ENCODE measurements at places on chromosomes 5 and 9.
A peak's percentile ranks its signal among the peaks of the same experiment; 100 is the strongest.

GRCh38 chr5:64457846-64458245 is 48.0 kb upstream of the RGS7BP start:
- no peak for DNase-seq

DNA sequence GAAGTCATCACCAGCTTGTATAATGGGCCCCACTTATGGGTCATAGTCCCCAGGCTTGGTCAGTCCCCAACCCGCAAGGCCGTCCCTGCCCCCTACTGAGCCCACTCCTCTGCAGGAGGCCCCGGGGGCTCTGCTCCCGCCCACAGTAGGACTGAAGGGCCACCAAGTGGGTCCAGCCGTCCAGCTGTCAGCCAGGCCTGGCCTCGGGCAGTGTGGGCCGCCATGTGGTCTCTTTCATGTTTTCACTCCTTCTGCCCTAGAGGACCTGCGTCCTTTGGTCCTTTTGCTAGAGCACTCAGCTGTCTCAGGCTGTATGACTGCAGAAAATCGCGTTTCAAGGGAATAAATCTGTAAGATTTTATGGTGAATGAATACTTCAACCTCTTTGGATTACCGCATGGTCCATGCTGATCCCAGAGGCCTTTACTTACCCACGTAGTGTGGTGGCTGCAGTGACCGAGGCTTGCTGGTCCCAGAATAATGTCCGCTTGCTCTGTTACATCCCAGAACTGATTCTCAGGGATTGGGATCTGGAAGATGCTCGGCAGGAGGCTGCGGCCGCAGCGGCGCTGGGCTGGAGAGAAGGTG is 105.7 kb upstream of the FAM120A start:
- DNase-seq, result no peak

GRCh38 chr9:92538541-92538940 is 2.8 kb upstream of the ECM2 start:
- no peak for DNase-seq

DNA sequence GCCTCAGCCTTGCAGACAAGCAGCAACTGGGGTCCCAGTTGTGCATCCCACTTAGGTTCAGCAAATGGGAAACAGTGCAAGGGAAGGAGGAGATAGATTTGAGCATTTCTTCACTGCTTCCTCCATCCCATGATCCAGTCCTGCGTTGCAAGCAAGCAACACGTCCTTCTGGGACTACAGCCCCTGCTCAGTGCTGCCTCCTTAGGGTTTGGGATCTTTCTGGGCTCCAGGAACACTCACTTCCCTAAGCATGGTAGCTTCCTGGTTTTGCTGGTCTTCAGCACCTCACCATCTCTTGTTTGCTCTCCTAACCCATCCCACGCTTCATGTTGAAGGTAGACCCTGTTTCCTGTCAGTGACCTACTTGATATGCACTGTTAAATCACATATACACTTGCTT is 444.7 kb downstream of the MED10 start:
- DNase-seq, result no peak

- DNase-seq, result no peak
These were observed 41.8 kb downstream of the FREM1 start for GRCh38 chr9:14868418-14868771.

DNA sequence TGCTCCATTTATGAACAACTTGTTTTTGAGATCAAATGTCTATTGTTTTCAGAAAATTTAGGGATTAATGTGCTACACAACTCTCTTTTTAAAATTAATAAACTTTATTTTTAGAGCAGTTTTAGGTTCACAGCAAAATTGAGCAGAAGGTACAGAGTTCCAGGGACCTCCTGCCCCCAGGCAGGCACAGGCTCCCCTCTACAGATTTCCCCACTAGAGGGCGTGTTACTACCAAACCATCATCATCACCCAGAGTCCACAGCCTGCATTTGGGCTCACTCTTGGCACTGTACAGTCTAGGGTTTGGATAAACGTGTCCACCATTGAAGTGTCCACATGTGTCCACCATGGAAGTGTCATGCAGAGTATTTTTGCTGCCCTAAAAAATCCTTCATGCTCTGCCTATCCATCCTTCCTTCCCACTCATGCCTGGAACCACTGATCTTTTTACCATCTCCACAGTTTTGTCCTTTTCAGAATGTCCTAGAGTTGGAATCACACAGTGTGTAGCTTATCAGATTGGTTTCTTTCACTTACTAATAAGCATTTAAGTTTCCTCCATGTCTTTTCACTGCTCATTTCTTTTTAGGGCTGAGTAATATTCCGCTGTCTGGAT is 61.7 kb downstream of the MRPL36 start:
- peak; percentile 72 for DNase-seq

GRCh38 chr5:95731571-95732554 is 727 bp downstream of the RHOBTB3 start:
- no peak for DNase-seq

DNA sequence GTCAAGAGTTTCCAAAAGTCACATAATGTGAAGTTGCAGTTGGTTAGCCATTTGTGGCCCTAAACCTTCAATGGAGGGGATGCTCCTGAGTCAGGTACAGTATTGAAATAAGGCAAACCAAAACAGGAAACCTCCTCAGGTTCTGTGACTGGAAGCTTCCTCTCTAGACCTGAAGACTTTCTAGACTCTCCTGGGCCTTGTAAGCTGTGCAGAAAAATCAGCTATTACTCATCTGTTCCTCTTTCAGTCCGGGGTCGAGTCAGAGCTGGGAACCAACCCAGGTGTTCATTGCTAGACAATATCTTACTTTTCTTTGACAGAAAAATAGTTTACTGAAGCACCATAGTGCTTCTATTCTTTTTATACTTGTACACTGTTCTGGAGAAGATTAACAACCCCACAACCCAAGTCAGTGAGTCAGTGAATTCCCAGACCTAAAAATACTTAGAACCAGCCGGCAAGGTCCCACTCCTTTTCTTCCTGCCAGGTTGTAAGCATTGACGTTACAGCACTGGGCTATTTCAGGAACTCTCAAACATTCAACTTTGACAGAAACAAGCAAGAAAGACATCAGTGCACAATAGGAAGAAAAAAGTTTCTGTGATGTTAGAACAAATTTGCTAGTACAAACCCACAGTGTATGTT is 47.3 kb downstream of the FSTL4 start:
- DNase-seq, result no peak

GRCh38 chr5:42751044-42751443 is 5.6 kb upstream of the CCDC152 start:
- no peak for DNase-seq

- peak; percentile 70 for DNase-seq
These were observed 185.9 kb downstream of the ERCC6L2 start for GRCh38 chr9:96061293-96061987.

DNA sequence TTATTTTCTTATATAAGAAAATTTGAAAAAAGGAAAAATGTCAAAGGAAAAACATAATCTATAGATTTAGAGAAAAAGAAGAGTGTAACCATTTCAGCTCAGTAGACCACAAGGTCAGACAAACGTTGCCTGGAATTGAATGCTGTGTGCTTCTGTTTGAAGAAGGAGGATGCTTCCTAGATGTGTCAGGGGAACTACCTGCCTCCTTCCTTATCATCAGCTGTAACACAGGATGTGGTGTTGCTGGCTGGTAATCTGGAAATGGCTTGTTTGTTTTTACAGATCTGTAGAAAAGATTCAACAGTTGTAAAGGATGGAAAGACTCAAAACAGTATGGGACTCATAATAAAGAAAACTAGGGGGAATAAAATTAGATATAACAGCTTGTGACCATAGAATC is 160.7 kb upstream of the MEF2C start:
- DNase-seq, result no peak

GRCh38 chr9:13689925-13690324 is 410.4 kb upstream of the MPDZ start:
- no peak for DNase-seq

- DNase-seq, result no peak
These were observed 582.0 kb upstream of the TUSC1 start for GRCh38 chr9:26260238-26260637.

DNA sequence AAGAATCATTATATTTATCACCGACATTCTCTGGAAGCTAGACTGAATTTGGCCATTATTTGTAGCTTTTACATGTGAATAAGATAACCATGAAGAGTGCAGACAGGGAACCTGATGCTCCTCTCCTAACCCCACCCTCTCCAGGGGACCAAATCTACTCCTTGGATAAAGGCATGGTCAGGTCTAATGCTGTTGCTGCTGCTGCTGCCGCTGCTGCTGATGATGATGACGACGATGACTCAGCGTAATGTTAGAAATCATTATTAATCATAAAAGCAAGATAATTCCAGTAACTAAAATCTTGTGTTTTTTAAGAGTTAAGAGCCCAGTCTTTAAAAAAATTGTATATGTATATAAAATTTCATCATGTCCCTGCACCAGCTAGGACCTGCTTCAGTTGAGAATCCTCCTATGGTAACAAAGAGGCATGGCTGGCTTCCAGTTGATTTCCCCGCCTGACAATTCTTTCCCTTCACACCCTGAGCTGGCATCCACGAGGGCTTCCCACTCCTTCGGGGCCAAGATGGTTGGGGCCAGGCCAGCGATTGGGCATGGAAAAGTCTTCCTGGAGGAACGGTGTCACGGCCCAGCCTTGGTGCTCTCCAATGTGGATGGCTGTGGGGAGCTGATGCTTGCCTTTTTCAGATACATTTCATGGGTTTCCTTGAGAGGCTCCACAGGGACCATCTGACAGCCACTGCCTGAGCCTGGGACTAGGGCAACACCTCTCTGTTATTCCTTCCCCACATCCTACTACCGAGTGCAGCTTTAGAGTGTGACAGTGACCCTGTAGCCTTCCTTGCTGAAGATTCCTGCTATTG is 400.0 kb downstream of the CTNND2 start:
- no peak for DNase-seq

GRCh38 chr9:135296735-135297455 is 182.7 kb upstream of the PPP1R26 start:
- no peak for DNase-seq

DNA sequence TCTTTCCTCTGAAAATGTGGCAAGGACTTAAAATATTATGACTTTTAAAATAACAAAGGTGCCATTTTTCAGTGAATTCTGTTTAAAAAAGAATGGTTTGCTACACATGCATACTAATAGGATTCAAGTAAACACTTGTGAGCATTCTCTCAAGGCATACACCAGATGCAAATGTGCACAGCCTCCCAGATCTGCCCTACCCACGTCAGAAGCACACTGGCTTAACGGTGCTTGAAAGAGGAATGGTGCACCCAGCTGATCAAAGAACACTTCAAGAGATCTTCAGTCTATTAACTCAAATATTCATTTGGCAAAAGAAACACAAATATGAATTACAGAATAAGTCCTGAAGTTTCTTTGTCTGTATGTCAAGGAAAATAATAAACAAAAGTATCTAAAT is 15.8 kb downstream of the GABRB2 start:
- DNase-seq, result no peak

- DNase-seq, result no peak
These were observed 1.3 kb upstream of the TBC1D2 start for GRCh38 chr9:98256756-98257155.

DNA sequence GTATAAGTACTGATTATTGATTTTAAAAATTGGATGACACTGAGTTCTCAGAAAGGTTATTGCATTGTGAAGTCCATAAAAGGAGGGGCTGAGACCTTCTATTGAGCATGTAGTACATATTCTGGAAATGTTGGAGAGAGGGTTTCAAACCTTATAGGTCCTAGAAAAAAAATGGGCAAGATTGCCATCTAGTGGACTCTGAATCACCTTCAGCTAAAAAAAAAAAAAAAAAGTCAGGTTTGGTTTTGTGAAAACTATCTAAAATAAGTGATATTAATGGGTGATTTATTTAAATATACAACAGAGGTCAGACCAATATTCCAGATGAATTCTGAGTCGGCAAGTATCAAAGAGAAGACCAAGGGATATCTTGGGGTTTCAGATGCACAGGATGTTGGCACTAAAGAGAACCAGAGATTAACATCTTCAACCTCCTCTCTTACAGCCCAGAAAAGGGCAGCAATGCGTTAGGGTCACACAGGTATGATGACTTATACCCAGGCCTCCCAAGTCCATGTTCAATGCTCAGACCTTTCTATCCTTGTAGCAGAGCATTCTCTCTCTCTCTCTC is 109.8 kb upstream of the NMUR2 start:
- peak; percentile 39 for DNase-seq

DNA sequence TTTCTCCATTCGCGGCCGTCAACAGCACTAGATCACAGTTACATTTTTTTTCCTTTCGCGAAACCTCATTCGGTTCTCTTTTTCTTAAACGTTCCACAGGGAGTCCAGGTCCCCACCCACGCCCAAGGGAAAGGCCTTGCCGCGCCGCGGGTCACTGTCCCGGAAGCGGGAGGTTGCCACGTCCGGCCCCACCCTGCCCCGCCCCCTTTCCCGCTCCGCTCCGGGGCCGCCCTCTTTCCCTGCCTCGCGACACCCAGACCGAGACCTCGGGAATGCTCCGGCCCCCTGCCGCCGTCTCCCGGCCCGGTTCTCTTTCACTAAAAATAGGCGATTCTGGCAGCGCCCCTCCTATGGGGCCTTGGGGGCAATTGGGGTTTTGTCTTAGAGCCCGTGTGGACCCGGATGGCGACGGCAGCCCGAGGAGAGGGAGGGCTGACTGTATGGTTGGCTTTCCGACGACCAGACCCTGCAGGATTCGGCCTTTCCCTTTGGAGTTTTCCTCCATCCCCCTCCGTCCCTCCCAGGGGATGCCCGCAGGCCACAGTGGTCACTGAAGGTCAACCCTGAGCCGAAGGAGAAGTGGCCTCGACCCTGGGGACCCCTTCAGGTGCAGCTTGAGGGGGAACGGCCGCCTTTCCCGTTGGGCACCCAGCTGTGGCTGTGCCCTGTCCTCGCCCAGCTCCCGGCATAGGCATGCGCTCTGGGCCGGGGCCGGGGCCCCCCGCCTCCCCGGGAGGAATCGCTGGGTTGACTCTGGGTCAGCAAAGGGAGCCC is 2.8 kb upstream of the RACK1 start:
- DNase-seq, result peak; percentile 90

GRCh38 chr5:140594169-140594568 is 29.5 kb downstream of the SLC35A4 start:
- no peak for DNase-seq

GRCh38 chr5:181054871-181055459 is 14.9 kb downstream of the BTNL9 start:
- DNase-seq, result no peak

DNA sequence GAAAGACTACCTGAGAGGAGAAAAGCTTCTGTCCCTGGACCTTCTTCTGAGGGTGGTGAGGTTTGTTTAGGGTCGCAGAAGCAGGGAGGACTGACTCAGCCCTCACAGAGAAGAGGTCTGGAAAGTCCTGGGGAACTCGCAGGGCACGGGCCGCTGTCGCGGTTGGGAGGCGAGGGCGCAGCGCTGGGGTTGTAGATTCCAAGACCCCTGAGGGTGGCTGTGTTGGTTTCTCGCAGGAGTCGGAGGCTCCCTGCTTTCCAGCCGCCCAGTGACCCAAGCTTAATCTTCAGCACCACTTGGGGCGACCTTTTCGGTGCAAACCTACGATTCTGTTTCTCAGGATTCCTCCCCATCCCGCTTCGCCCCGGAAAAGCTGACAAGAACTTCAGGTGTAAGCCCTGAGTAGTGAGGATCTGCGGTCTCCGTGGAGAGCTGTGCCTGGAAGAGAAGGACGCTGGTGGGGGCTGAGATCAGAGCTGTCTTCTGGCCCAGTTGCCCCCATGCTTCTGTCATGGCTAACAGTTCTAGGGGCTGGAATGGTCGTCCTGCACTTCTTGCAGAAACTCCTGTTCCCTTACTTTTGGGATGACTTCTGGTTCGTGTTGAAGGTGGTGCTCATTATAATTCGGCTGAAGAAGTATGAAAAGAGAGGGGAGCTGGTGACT is 482 bp downstream of the SLC27A6 start:
- DNase-seq, result peak; percentile 31

- DNase-seq, result peak; percentile 10
These were observed 148.2 kb downstream of the CAAP1 start for GRCh38 chr9:26744191-26744965.
